MV-4-11 (cell line): ENCODE measurements at places on chromosomes 6 and 20.

DNA sequence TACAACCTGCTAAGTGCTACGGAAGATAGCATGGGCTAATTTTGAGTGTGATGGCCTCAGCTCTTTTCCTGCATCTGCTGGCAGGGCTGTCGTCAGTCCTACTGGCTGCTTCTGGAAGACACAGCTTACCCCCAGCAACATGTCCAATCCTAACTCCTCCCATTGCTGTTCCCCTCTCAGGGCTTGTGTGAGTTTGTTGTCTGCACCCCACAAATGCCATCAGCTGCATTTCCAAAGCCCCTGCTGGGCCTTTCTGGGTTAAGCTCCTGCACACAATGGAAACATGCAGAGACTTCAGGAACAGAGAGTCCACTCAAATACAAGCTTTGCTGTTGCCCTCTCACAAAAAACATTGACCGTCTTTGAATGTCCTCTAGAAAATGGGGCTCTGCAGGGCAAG is 84.7 kb downstream of the RNF182 start:
- no peak for DNase-seq

- DNase-seq: peak; percentile 43
These were observed 920 bp upstream of the RNF5 start for GRCh38 chr6:32177183-32177787.

- peak; percentile 11 for DNase-seq
These were observed 1.7 kb downstream of the TAAR6 start for GRCh38 chr6:132571774-132572173.

DNA sequence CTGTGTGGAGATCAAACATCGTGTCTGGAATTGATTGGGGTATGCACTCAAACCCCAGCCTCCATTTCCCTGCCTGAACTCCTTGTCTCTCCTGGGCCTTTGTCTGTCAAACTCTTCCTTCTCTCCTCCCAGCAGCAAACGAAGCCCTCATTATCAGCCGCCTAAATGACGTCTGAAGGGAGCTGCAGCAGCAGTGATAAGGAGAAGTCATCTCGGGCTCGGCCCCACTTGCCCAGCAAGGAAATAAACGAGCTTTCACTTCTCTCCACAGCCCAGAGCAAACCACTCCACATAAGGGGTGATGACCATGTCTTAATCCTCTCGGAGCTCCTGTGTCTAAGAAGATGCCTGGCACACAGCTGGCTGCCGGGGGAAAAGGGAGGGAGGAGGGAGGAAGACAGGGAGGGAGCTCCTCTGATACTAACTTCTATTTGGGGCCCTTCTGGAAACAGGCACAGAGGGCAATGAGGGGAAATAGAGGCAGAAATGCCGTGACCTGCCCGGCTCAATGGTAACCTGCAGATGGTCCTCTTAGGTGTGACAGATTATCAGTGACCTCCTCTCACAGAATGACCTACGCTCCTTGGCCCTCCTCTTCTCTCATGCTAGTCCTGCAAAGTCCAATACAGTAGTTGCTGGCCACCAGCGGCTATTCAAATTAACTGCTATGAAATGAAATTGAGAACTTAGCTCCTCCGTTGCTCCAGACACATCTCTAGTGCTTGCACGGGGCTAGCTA is 100.4 kb downstream of the PXDC1 start:
- peak; percentile 94 for DNase-seq

DNA sequence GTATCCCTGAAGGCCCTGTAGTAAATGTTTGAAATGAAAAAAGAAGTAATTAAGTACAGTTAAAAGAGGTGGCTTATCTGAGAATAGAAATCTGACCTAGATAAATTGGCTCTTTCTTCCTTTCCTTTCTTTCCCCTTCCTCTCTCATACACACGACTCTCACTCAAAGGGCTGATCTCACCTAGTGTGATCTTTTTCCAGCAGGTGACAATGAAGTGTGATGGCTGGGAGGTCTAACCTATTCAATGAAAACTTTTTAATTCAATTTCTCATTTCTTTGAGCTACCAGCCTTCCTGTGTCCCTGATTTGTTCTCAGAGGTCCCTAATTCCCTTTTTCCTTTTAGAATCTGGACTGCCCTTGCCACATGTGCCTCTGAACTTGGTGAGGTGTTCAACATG is 118.0 kb upstream of the RIMS1 start:
- DNase-seq: no peak

- no peak for DNase-seq
These were observed 1.9 kb downstream of the STMND1 start for GRCh38 chr6:17103715-17104114.

GRCh38 chr20:19990850-19991249 is 26.3 kb upstream of the NAA20 start:
- DNase-seq: no peak

GRCh38 chr6:41707565-41708200 is 27.7 kb downstream of the TFEB start:
- DNase-seq: peak; percentile 74

DNA sequence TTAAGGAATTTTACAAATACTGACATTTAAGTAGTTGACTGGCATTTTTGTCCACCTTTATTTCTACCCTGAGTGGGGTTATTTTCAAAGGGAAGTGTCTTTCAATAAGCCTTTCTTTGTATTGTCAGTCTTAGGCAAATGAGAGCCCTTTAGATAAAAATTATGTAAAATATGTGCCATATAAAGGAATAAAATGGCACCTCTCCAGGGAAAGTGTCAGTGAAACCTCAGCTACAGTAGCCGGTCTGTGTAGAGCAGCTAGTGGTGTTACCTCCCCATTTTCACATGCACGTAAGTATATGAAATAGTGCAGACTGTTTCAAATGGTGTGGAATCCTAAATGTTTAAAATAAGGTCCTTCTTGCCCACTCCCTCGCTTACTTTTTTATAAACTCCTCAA is 5.0 kb downstream of the FAM217B start:
- no peak for DNase-seq

DNA sequence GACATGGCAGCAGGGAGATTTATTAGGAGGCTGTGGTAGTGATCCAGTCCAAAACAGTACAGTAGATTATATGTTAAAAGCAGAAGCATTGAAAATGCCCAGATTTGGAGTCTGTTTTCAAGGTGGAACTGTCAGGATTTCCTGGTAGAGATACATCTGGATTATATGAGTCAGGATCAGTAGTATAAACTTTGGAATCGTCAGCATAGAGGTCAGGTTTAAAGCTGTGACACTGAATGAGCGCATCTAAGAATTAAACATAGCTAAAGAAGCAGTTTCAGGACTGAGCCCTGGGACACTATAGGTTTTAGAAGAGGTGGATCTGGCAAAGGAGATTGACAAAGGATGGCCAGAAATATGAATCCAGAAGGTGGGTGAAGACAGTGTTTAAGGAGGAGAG is 60.4 kb downstream of the RNF144B start:
- DNase-seq: no peak

GRCh38 chr6:100892693-100893092 is 11.6 kb upstream of the ASCC3 start:
- no peak for DNase-seq

GRCh38 chr6:126672649-126673048 is 332.7 kb downstream of the CENPW start:
- DNase-seq: no peak

DNA sequence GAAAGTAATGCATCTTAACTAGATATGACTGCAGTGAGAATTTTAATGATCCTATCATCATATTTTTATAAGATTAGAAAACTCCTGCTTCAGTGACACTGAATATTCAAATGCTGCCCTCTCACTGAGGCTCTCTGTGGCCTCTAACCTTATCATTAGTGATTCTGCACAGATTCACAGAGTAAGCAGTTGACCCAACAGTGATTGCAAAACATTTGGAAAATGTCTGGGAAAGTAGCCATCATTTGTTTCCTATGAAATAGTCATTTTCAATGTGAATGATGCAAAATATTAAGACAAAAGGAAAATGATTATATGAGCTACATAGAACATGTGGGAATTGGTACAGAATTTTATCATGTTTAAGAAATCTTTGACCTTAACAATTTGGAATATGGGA is 210.3 kb downstream of the TBX18 start:
- no peak for DNase-seq

- DNase-seq: no peak
These were observed 296.9 kb downstream of the HIVEP2 start for GRCh38 chr6:142648036-142648451.

DNA sequence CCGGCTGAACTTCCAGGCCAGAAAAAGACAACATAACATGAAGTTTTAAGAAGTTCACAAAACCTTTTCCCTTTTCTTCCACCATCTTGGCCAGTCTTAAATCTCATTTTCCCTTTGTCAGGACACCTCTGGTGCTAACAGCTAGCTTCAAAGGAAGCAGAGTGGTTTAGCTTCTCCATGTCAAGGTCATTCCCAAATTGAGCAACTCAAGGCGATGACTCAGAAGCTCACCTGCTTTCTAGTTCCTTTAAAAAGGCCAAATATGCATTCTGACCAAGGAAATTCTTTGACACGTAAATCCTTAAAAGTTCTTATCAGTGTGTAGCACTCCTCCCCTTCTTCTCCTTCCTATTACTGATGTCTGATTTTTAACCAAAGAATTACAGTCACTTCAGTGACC is 69.6 kb upstream of the VGLL2 start:
- no peak for DNase-seq

DNA sequence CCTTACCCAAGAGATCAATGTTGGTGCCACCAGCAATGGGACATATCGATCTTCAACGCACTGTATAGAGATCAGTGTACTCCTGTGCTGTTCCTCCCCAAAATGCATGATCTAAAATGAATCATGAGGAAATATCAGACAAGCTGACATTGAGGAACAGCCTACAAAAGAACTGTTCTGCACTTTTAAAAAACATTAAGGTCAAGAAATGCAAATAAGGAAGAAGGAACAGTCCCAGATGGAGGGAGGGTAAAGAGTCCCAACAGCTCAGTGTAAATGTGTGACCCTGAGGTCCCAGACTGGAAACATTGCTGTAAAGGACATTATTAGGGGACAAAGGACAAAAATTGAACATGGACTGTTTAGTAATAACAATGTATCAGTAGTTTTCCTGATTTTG is 24.3 kb upstream of the XRN2 start:
- no peak for DNase-seq

DNA sequence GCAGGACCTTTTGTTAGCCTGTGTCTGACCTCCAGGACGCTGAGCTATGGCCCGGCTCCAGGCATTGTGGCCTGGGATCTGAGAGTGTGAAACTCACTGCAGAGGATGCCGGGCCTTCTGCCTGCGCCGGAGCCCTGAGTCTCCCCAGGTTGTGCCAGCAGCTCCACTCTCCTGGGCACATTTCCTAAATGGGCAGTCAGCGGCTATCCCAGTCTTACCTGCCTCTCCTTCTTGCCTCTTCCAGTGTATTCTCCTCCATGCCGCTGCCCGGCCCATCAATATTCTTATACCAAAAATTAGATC is 397.8 kb downstream of the CDH4 start:
- no peak for DNase-seq

DNA sequence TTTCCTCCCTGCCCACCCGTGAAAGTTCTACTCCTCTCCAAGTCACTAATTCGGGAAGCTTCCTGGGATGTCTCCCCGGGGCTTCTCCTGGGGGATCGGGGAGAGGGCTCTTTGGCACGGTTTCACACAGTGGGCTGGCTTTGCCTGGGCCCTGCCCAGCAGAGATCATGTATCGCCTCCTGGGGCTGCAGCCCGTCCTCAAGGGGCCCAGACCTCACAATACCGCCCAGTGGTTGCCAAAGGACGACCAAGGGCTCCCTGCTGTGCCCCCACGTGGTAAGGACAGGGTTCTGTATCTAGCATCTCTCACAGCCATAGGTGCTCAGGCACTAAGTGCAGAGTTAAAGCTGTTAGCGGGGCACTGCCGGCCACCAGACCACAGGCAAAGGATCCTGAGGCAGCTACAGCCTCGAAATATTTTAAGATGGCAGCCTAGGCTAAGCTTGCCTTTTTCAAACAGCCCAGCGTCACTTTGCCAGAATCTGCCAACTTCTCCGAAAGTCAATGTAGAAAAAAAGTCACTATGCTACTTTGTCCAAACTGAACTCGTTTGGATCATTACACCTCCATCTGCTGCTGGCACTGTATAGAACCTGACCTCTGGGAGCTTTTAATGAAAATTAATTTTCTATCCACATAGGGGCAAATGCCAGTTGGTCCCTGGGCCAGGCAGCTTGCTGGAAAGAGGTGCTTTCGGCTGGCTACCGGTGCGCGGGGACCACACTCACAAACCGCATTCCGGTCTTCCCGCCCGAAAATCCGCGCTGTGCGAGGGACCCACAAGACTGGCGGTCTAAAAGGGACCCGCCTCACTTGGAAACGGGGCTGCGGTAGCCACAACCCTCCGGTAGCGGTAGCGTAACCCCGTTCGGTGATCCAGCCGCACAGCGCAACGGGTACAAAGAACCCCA is 1.3 kb upstream of the NNAT start:
- DNase-seq: peak; percentile 22

GRCh38 chr20:24109537-24109936 is 121.0 kb upstream of the GGTLC1 start:
- no peak for DNase-seq

GRCh38 chr6:163263196-163263595 is 151.3 kb upstream of the QKI start:
- DNase-seq: no peak

DNA sequence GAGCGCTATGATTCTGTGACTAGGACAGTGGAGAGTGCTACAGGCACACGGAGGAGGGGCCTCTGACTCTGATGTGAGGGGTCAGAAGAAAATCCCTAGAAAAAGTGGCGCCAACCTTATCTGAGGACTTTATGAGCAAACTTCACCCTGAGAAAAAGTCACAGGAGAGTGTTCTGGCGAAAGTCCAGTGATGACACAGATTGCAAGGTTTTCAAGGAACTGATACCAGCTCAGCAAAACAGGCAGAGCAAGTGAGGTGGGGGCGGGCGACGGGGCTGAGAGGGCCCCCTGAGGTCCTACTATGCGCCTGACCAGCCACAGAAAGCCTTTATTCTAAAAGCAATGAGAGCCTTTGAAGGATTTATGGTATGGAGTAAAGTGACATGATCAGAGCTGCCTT is 73.3 kb downstream of the SLC22A23 start:
- no peak for DNase-seq

DNA sequence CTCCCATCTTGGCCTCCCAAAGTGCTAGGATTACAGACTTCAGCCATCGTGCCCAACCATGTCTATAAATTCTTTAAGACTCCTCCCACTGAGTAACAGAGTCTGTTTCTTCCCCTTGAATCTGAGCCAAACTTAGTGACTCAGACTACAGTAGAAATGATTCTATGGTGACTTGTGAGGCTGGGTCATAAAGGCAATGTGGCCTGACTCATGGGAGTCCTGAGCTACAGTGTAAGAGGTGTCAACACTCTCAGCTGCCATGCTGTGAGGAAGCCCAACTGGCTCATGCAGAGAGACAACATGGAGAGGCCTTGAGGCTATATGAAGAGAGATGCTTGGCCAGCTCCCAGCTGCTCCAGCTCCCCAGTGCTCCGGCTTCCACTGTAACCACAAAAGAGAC is 5.2 kb upstream of the NRSN2 start:
- peak; percentile 86 for DNase-seq

- no peak for DNase-seq
These were observed 189.2 kb upstream of the FERMT1 start for GRCh38 chr20:6311841-6312655.

DNA sequence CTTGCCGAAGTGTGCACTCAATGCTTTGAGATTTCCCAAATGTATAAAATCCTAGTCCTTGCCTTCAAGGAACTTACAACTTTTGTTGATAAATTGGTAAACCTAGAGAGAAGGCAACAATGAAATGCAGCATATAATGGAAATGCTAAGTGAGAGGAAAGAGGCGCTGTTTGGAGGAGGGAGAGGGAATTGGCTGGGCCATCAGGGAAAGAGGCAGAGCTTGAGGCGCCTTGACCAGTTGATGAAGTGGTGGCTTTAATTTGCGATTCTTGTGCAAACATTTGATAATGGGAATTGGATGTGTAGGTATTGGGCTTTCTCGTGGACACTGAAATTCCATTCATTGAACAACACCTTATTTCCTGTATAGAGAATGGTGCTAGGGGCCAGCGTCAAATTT is 1.9 kb upstream of the CDYL start:
- DNase-seq: no peak
